Activated CD8-positive, alpha-beta memory T cell treated with anti-CD3 and anti-CD28 coated beads for 4 hours (primary cell): ENCODE measurements at places on chromosomes 3 and 15.

- no peak for DNase-seq
These were observed 52.3 kb downstream of the NCEH1 start for GRCh38 chr3:172658344-172659245.

- no peak for DNase-seq
These were observed 421.0 kb upstream of the CNTN4 start for GRCh38 chr3:1677576-1678156.

DNA sequence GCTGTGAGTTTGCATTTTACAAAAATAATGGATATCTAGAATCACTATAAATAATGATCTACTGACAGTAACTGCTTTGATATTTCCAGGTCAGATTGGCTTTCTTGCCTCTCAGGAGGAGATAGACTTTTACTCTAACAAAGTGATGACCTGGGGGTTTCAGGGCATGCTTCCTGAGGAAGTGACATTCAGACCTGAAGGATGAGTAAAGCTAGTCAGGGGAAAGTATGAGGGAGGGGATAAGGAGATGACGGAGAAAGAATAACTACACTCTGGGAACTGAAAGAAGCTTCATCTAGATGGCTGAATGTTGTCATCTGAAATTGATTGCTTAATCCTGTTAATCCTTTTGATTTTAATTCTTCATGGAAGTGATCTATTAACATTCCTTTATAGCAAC, 32.2 kb downstream of the ARMC8 start:
- no peak for DNase-seq

- no peak for DNase-seq
These were observed 835 bp upstream of the TTLL3 start for GRCh38 chr3:9809239-9809614.

- DNase-seq: no peak
These were observed 369.6 kb upstream of the RGMA start for GRCh38 chr15:93458597-93458996.
